NCI-H187 (cell line): ENCODE measurements at places on chromosomes 1 and 21.

- DNase-seq = no peak
Measured at GRCh38 chr21:33391656-33392055, 11.6 kb upstream of the IFNGR2 start.

GRCh38 chr21:36207577-36208320 is 51.1 kb downstream of the DOP1B start:
- DNase-seq = no peak

- DNase-seq = no peak
Measured at GRCh38 chr1:197062692-197063091, 4.4 kb downstream of the F13B start.

- DNase-seq = peak; percentile 58
Measured at GRCh38 chr1:4527819-4528218, 126.6 kb upstream of the AJAP1 start.

DNA sequence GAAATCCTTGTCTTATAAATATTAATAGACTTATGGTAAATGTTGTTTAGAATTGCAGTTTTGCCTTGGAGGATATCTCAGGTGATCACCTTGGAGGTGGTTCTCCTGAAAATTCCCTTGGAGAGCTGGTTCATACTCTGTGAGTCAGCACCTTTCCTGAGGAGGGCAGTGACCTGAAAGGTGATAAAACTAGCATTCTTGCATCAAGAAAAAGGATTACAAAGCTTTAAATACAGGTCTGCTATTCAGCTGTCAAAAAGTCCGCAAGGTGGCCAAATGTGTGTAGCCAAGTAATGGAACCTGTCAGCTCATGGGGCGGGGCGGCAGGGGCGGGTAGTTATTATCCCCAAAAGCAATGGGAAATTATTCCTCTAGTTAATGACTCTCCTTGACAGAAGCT is 52.8 kb upstream of the EDARADD start:
- DNase-seq = no peak

GRCh38 chr1:207241164-207241934 is 80.1 kb upstream of the CD55 start:
- no peak for DNase-seq

DNA sequence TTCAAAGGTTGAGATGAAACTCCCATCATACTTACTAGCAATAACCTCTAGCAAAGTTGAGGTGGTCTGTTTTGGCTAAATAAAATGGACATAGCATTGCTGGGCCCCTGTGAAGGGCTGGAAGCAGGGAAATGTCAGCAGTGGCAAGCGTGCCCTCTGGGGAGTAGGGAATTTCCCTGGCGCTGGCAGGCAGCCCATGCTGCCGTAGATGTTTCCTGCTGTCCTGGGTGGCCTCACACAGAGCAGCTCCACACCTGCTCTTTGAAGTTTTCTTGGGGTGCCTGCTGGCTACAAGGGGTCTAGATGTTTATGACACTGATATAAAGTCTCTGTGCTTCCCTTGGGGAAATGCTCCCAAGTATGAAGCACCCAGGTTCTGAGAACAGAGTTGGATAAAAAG is 30.2 kb downstream of the ADARB1 start:
- DNase-seq = no peak
